ENCODE measurements at places on chromosomes 11 and 22.

DNA sequence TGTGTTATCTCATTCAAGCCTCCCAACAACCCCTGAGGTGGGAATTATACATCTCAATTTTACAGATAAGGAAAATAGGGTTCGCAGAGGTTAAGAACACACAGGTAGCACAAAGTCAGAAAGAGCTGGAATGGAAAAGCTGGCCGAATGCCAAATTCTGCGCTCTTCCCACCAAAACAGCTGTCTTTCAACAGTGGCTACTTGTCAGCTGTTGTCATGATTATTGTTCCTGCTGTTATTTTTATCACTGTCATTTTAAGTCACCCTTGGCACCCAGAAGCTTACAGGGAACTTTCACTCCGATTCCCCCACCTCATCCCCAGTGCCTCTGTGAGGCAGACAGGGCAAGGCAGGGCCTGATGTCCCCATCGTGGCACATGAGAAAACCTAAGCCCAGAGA is 74.5 kb upstream of the CSNK2A3 start:
- no peak for DNase-seq

- DNase-seq = no peak
Measured at GRCh38 chr11:22341588-22341931, 3.4 kb downstream of the SLC17A6 start.

DNA sequence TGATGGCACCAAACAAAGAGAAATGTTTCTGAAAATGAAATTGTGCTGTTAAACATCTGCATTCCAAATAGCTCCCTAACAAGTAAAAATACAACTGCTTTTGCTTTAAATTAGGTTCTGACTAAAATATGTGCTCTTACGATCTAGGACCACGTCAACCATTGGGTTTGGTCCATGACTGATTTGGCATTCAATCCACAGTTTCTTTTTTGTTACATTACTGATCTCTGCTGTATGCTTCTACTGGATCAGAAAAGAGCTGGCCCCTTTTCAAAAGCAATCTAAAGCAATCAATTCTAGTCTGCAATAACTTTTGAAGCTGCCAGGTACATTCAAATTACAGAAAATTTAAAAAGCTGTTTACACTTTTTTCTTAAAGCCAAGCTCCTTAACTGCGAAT is 1047.1 kb upstream of the CCDC90B start:
- no peak for DNase-seq

- DNase-seq = no peak
Measured at GRCh38 chr11:115682888-115683287, 178.7 kb upstream of the CADM1 start.

- no peak for DNase-seq
Measured at GRCh38 chr22:17258015-17258787, 39.0 kb upstream of the ADA2 start.

- DNase-seq = no peak
Measured at GRCh38 chr22:19704355-19705015, 9.8 kb upstream of the SEPTIN5 start.

GRCh38 chr11:31610544-31610943 is 101.0 kb downstream of the ELP4 start:
- DNase-seq = no peak

GRCh38 chr11:102666331-102666957 is 39.1 kb downstream of the MMP27 start:
- DNase-seq = no peak

GRCh38 chr22:27433585-27434190 is 367.9 kb downstream of the MN1 start:
- DNase-seq = no peak

GRCh38 chr11:68549789-68550484 is 89.4 kb downstream of the PPP6R3 start:
- no peak for DNase-seq

GRCh38 chr11:40716344-40717130 is 742.9 kb downstream of the LRRC4C start:
- DNase-seq = no peak

DNA sequence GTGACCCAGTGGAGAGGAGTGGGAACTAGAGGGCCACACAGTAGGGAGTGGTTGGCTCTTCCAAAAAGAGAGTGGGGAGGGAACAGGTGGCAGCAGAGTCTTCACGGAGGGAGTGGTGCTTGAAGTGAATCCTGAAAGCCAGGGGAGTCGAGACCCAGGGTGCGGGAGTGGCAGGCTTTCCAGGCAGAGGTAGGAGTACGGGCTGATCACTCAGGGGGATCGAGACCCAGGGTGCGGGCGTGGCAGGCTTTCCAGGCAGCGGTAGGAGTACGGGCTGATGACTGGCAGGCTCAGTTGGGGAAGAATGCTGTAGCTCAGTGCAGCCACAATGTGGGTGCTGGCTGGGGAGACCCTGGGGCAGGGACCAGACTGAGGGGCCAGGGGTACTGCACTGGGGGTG is 148.2 kb downstream of the TBC1D22A start:
- DNase-seq = no peak
